ENCODE measurements at places on chromosomes 5 and 9.

DNA sequence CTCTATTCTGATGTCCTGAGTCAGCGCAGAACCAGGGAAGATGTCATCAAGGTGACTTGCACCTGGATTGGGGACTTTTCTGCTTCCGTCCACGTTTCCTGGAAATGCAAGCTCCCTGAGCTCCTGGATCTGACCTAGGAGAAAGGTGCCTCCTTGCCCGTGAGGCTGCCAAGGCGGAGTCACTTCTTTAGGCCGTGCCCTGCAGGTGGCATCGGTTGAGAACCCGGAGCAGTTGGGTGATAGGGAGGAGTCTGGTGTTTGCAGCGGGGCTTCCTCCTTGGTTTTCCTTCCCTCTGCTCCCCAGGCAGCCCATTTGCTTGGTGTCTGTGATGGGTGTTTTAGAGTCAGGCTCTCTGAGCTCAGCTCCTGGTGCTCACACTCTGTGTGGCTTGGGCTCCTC lies 15.2 kb downstream of the NANS start:
- DNase-seq, result no peak

DNA sequence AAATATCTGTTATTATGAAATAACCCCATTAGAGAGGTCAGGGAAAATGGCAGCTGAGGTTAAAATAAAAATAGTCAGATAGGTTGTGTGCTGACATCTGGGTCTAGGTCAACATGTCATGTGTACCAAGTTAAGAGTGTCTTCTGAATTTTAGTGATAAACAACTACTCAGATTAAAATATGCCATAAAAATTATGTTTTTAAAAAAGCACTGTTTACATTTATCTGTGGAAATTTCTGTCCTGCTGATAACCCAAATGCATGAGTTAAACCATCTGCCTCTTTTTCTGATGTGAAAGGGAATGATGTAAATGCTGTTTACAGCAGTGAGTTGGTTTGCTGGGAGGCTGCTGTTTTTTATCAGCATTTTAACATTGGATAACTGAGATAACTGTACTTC lies 361.2 kb upstream of the TARS1 start:
- no peak for DNase-seq

DNA sequence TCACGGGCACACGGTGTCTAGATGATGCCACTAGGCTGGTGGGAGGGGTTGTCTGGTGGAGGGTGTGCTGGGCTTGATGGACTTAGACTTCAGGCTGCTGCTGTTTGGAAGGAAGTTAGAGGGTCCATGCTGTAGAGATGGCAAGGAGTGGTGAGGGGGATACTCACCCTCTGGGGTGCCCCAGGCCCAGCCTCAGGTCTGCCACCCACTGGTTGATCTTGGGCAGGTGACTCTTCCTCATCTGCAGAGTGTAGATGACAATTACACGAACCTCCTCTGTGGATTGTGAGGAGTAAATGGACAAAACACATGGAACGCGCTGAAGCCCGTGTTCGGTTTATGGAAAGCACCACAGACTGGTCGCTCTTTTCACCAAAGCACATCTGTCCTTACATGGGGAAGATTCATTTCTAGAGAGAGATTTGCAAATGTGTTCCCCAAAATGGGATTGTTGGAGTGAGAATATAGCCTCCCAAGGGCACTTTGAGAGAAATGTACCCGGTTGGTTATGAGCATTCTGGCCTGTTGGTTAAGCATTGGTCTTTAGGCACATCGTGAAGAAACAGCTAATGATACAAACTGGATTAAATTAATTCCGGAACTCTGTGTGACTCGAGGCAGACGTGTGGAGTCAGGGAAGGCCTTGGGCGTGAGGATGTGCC lies 58.2 kb downstream of the ZNF618 start:
- DNase-seq, result no peak

DNA sequence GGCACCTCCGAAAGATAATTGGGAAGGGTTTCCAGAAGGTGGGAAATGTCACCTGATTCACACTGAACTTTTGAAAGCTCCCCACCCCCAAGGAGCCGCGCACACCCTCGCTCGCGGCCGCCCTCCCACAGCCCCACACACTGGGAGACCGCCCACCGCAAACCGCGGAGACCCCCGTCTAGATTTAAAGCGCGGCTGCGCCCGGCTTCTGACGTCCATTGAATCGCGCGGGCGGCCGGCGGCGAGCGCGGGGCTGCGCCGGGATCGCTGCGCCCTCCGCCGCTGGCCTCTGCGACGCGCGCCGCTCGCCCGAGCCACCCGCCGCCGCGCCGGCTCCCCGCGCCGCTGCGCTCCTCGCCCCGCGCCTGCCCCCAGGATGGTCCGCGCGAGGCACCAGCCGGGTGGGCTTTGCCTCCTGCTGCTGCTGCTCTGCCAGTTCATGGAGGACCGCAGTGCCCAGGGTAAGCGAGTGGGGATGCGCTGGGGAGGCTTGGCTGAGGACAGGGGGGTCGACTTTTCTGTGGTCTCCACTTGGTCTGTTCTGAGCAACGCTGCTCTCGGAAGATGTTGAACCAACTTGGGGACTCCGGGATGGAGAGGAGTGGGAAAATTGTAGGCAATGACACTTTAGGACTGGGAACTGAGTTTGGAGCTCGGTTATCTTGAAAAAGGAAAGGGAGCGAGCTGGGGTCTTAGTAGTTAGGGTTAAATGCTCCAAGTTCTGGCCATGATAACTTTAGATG lies at the start of gene FST:
Gene FST (plus strand): TSS at position 214 of the 743 bp plus-strand sequence. CDS start 163 bp downstream, at position 377.
- DNase-seq, result no peak

DNA sequence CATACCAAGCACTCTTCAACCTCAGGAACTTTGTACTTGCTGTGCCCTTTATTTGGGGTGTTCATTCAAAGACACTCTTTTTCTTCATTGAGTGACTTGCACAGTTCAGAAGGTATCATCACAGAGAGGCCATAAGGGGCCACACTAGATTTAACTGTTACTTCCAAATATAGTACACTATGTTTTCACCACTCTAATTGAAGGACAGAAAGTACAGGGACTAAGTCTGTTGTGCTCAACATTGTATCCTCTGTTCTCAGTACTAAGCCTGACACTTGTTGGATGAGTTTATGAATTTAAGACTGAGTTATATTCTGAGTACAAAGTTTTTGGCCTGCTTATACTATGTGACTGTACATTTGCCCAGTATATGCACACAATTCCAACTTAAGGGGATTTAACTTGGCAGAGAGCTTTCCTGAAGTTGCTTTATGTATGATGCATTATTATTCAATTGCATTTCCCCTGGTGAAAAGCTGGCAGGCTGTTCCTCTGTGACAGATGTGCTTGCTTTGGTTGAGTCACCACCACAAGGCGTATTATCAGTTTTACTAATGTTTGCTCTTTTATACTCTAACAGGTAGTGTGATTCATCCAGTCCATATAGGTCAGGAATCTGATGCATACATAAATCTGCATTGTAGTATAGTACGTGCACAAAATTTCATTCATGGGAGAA lies 714.8 kb downstream of the TLR4 start:
- no peak for DNase-seq

- DNase-seq, result no peak
Measured at GRCh38 chr9:124242331-124243194, 15.2 kb upstream of the NEK6 start.

- DNase-seq, result no peak
Measured at GRCh38 chr5:124140060-124140459, 606.4 kb downstream of the ZNF608 start.

DNA sequence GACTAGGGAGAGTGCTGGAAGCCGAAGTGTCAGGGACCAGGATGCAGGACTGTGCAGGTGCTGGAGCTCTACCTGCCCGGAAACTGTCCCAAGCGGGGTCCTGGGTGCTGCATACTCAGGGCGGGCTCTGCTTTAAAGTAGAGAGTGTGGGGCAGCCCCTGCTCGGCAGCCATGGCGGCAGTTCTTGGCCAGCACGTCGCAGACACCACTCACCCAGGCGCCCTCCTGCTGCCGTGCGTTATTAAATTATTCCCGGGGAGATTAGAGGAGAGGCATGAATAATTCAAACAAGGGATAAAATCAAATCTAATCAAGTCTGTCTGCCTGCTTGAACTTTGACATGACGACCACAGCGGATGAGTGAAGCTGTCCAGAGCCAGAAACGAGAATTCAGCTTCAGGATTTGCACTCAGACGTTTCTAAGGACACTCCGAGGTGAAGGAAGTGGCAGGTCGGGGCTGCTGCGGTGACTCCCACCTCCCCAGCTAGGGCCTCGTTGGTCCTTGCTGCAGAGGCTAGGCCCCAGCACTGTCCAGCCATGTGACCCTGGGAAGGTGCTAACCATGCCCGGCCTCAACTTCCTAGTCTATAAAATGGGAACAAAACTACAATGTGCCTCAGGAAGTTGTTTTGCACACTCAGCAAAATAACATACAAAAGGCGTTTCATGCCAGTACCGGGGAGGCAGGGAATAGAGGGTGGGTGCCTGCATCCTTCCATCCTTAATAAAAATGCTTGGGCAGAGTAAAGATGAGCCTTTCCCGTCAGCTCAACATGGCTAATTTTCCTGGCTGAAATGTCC lies 91.3 kb upstream of the ADAMTS2 start:
- DNase-seq, result no peak

GRCh38 chr5:127355337-127355736 lies 64.7 kb downstream of the MEGF10 start:
- no peak for DNase-seq

DNA sequence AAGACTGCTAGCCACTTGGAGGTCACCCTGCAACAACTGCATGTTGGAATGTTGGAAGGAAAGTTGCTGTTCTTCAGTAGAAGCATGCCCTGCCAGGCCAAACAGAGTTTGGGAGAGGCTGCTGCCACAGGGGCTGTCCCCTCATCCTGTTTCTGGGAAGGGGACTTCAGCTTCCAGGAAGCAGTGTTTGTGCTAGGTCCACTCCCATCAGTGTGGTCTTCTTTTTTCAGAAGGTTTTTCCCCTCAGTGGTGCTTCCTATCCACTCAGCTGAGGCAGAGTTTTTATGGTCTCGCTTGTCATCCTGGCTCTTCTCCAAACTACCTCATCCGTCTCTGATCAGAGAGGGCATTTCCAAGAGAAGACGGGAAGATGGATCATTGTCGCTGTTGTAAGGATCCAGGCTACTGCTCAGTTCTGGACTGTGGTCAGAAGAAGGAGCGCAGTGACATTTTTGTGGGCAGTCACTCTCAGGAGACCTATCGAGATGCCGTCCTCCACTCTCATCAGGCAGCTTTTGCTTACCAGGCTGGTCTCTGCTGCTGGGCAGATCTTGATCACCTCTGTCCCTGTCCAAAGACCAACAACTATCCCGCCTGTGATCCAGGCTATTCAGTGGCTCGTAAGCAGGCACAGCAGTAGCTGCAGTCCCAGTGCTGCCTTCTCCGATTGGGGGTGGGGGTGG lies 97.8 kb upstream of the C5orf63 start:
- no peak for DNase-seq

DNA sequence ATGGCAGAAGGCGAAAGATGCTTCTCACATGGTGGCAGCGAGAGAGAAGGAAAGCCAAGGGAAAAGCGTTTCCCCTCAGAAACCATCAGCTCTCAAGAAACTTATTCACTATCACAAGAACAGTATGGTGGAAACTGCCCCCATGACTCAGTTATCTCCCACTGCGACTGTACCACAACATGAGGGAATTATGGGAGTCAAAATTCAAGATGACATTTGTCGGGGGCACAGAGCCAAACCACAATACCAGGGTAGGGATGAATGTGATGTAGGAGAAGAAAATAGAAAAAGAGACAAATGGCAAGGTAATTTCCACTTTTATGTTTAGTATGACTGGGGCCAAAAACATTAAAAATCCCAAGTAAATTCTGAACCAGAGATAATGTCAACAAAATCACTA lies 216.8 kb downstream of the TRIM36 start:
- DNase-seq, result no peak

- DNase-seq, result no peak
Measured at GRCh38 chr9:113788616-113789330, 87.3 kb upstream of the ZNF618 start.

DNA sequence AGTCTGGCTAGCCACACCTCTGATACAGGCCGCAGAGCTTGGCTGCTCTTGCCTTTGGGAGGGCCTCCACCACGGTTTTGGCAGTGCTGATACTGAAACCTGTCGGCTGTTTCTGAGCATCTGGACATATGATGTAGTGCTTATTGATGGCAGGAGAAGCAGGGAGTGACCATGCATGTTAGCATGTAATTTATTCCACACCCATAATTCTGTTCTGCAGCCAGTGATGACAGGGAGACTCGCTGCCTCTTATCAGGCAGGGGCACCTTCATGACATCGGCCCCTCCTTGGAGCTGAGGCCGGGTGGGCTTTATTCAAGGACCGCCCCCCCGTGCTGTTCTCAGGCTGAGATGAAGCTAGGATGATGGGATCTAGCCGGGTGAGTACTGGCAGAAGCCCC lies 49.0 kb downstream of the OLFM1 start:
- no peak for DNase-seq

GRCh38 chr5:132272311-132273210 lies 15.1 kb downstream of the PDLIM4 start:
- no peak for DNase-seq

DNA sequence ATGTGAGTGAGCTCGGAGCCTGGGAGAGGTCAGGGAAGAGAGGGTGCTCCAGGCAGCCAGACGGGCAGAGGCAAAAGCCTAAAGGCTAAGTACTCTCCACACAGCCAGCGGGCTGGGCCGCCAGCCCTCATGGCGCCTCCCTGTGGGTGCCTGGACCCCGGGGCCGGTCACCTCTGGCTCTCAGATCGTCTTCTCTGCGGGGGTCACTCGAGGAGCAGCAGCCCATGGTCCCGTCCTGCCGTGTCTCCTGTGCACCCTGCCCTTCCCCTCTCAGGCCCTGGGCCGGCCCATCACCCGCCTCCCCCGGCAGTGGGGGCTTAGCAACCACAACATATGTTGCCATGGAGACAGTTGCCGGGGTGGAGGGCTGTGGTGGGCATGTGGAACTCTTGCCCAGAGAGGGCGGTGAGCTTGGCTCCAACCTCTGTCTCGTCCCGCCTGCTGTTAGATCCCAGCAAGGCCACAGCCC lies 4.2 kb downstream of the AK1 start:
- DNase-seq, result no peak

- no peak for DNase-seq
Measured at GRCh38 chr9:117485176-117485575, 70.3 kb upstream of the ASTN2 start.

DNA sequence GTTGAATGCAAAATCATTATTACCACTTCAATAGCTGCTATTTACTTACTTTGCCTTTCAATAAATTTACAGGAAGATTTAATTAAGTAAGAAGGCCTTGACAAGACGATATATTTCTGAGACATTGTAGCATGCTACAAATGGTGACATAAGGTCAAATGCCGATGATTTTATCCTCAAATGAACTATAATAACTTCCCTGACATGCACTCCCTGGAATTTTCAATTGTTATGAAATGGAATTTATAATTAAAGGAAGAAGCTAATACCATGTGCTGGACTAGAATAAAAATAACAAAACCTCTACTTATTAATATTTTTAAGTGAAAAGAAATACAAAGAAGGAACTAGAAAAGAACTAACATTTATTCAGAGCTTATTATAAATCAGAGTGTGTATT lies 30.2 kb upstream of the ITGA1 start:
- DNase-seq, result no peak

- DNase-seq, result no peak
Measured at GRCh38 chr5:151082282-151082902, 1.6 kb upstream of the TNIP1 start.

GRCh38 chr5:98307811-98308210 lies 465.7 kb upstream of the RGMB start:
- DNase-seq, result no peak
